PC-9 (cell line): ENCODE measurements at places on chromosomes 6 and 20. TPM values are rescaled to one million over a fixed set of nuclear protein-coding genes. Genes with fewer than 3 reads are reported as not detected.

Gene BPIFB1
- not detected in 2 replicates for total RNA-seq

DNA sequence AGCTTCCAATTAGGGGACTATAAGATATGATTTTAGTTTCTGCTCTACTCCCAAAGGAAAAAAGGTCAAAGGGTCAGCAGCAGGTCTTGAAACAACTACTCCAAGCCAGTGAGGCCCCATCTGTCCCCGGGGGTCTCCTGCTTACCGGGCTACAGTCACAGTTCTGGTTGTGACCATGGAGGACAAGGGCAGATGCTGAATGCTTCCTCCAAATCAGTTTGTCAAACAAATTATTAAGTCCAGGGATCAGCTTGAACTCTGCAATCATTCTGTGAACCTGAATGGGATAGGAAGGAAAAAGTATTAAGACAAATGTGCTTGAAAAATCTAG is 60.2 kb downstream of the MYH7B start:
- DNase-seq, result no peak
- H3K4me1 ChIP-seq, result no peaks in the 10 kb centered on the region

Gene CD83
- 3.2 and 3.6 TPM in 2 replicates for total RNA-seq

Gene SLC17A3
- not detected in 2 replicates for total RNA-seq

Gene TMEM74B
- 0.44 and 1.2 TPM in 2 replicates for total RNA-seq

Gene FABP7
- not detected in 2 replicates for total RNA-seq
